ENCODE measurements at places on chromosomes 2 and 18.

DNA sequence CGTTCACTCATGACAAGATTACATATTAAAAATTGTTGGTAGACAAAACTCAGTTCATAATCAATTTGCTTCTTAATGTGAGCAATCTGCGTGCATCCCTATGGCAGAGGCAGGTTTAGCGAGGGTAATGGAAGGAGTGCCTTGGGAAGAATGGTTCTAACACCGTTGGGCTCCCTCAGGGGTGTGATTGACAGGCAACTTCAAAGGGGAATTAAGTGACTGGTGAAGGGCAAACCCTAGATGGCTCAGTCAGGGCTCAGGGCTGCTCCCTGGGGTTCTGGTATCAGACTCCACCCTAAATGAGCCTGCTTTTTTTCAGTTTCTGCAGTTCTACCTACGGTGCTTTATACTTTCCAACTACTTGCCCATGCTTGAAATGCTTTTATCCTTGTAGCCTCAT, 419.5 kb upstream of the CELF4 start:
- no peak for DNase-seq

- DNase-seq = no peak
Measured at GRCh38 chr2:232473467-232473890, 14.2 kb downstream of the ECEL1 start.

GRCh38 chr2:48587560-48587959, 30.1 kb upstream of the GTF2A1L start:
- no peak for DNase-seq

GRCh38 chr18:56982766-56983165, 164.1 kb upstream of the BOD1L2 start:
- no peak for DNase-seq

GRCh38 chr2:59029058-59029457, 787.9 kb upstream of the FANCL start:
- DNase-seq = no peak
